Fibroblast of upper back skin (primary cell): ENCODE measurements at places on chromosomes 1 and 21.

DNA sequence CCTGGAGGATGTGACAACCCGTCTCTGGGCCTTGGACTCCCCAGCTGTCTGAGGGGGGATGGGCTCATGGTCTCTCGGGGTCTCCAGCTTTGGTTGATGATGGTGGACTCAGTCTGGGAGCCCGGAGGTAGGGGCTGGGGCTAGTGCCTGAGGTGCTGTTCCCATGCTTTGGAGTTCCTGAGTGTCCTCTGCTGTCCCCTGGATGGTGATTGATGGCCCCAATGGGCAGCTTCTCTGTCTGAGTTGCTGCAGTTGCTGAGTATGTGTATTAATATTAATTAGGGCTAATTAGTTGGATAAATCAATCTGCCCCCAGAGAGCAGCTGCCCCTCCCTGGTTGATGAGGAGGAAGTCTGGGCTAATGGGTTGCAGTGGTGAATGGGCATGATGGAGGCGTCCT lies 30.6 kb downstream of the FAAH start:
- DNase-seq = no peak

DNA sequence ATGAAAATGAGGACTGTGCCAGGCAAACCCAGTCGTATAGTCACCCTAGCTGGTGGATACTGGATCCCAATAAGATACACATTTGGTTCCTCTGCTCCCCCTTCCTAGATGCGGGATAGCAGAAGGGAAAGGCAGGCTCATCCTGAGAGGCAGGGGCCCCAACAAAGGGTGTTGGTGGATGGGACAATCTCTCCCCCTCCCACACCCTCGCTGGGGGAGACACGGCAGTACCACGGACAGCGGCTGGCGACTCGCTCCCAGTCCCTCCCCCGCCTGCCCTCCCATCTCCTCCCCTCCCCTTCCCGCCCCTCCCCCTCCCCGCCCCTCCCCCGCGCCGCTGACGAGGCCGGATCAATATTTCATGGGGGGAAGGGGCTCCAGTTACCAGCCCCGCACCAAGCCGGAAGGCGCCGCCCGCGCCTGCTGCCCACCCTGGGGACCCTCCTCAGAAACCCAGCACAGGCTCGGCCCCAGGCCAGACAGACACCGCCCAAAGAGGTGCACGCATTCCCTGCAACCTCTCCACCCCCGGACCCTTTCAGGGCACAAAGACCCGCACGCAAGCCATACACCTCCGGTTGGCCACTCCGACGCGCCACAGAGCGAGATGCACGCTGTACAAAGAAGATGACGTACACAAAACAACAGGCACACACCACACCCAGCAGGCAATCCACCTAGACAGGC lies 11.5 kb downstream of the RIMS3 start:
- DNase-seq = no peak

GRCh38 chr1:1359308-1359663 lies 931 bp upstream of the MXRA8 start:
- DNase-seq = peak; percentile 78

- DNase-seq = peak; percentile 21
Observed at GRCh38 chr1:61279570-61279969, 197.2 kb downstream of the NFIA start.

DNA sequence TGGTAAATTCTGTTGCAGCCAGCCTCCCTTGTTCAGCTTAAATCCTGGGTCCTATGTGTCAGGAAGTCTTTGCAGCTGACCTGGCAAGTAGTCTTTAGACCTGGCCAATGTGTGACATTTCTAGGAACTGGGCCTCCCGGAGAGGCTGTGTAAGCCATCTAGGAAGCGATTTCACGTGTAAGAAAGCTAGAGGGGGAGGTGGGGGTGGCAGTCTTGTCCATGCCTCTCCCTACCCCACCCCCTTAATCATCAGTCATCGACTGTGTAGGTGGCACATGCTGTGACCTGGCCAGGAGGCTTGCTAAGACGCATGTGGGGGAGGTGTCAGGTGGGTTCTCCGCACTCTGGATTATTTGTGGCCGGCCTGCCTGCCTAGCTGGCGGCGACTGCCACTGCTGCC lies 8.4 kb downstream of the C1orf226 start:
- DNase-seq = no peak

DNA sequence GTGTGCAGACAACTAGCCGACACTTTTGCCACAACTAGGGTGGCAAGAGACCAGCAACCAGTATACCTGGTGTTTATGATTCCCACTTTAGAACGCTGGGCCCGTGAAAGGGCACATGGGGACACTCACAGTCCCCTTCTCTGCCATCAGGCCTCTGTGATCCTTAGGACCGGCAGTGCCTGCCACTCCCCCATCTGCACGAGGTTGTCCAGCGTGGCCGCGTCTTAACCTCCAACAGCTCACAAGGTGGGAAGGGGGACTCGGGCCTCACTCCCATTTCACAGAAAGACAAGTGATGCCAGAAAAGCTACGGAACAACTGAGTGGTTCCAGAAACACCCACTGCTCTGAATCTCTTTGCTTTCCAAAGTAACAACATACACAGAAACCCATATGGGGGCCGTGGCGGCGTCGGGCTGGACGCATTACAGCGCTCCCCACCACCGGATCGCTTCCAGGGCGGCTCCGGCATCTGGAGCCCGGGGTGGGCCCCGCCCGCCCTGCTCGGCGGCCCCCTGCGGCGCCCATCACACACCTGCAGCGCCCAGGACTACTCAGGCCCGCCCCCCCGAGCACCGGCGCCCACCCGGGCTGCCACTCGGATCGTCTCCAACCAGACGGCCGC lies 1.0 kb downstream of the ZNF496 start:
- DNase-seq = no peak

- peak; percentile 69 for DNase-seq
Observed at GRCh38 chr1:52127181-52128180, 14.4 kb upstream of the ZFYVE9 start.

DNA sequence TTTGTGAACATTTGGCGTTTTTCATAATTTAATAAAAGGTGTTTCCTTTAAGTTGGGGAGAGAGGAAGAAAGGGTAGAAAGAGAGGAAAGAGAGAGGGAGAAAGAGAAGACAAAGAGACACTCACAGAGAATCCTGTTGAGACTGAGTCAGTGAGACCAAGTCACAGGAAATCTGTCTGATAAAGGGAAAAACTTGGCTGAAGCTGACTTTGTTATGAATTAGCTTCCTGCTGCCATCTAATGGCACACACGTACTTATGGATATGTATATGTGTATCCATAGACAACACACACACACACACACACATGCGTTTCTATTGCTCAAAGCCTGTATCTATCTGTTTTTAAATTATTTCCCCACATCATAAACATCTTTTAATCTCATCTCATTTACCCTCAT lies 42.5 kb upstream of the DISC1 start:
- peak; percentile 73 for DNase-seq

DNA sequence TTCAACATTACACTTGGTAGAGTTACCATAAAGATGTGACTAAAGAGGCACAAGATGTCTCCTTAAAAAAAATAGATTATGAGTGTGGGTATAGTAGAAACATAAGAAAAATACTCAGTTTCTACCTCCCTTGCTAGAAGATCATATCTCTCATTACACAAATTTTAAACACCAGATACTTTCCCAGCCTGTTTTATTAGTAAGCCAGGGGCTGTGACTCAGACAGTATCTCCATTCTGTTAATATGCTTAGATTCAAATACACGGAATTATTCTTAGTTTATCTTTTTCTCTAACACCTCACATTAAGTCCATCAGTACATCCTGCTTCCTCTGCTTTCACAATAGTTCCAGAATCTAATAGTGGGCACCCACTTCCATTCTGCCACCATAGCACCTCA lies 561.8 kb upstream of the ADAMTS5 start:
- DNase-seq = no peak

DNA sequence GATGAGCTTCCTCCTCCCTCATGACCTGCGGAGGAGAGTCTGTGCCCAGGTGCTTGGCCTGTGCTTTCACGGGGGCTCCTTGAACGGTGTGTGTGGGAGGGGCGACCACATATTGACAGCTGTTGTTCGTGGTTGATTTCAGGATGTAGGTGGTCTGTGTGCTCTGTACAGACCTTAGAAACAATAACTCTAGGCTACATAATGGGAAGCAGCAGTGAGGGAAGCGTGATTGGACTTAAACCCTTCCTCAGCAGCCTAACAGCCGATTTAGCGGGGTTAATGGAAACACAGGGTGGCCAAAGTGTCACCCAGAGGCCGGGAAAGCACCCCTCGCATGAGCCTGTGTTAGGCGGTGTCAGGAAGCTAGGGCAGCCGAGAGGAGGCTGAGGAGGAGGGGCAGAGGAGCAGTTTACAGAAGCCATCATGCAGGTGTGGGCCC lies 56.0 kb downstream of the TBCE start:
- no peak for DNase-seq

GRCh38 chr1:117318426-117318825 lies 48.8 kb upstream of the MAN1A2 start:
- no peak for DNase-seq

- no peak for DNase-seq
Observed at GRCh38 chr1:224751624-224752311, 135.7 kb downstream of the CNIH3 start.

GRCh38 chr1:224800486-224801119 lies 128.9 kb upstream of the DNAH14 start:
- no peak for DNase-seq

DNA sequence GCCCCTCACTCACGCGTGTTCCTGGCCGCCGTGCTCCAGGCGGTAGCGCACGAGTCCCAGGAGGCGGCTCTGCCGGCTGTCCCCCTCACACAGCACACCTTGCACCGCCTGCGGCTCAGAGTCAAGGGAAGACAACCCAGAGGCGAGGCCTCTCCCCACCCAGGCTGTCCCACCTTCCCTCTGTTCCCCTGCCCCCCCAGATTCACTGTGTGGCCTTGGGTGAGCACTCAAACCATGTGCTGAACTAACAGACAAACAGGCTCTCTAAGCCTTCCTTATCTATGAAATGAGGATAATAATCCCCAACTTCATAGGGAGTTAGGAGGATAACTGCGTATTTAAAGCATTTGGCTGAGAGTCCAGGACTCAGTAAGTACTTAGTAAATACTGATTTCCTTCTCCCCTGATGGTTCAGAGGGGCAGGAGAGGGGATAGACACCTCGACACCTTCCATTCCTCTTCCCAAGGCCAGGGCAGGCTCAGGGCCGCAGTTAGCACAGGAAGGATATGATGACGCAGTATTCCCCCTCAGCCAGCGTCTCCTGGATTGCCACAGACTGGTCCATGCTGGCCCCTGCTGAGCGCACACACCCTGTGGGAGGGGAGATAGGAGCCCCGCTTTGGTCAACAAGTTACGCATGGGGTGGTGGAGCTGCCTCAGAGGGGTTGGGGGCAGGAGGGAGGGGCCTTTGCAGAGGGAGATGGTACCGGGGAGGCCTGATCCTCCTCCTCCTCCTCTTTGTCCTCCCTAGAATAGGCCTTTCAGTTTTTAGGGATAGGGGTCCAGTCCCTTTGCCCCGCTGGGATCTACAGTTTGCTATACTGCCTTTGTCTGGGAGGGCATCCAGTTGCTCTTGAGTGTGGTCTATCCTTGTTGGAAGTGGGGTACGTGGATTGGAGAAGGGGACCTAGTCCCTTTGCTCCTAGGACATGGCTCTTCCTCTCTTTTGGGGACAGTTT lies 830 bp downstream of the INPP5B start:
- peak; percentile 91 for DNase-seq

DNA sequence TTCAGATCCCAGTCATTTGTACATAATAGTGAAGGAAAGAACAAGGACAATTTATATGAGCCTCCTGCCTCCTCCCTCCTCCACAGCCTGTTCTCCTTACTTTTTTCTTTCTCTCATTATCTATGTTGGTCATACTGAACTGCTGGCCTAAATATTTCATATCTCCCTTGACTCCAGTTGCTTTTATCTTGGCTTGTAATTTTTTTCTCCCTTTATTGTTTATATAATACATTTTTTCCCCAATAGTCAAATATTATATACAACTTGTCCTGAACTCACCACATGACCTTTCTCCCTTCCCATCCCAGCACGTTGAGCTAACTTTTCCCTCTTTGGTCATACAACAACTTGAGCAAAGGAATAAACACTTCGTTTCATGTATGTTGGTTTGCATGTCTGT lies 752.1 kb downstream of the LTN1 start:
- peak; percentile 4 for DNase-seq
